ENCODE measurements at places on chromosomes 1 and 21. TPM values are rescaled to one million over a fixed set of nuclear protein-coding genes. Genes with fewer than 3 reads are reported as not detected.
A peak's percentile ranks its signal among the peaks of the same experiment; 100 is the strongest.

DNA sequence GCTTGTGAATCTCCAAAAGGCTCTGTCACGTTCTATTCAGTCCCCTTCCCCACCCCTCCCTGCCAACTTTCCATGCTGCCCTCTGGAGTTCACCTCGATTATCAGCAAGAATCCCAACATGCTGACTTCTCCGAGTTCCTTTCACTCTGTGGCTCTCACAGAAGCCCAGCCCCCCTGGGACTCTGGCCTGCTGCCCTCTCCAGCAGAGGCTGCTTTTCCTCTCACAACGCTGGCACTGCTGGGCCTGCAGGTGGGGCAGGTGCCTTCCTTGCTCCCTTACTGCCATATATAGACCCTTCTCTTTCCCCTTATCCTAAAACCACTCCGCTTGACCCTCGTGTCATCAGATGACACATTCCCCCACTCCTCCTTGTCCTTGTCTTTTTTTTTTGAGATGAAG, 10.2 kb upstream of the RNF186 start:
- no peak for DNase-seq

- DNase-seq, result no peak
These were observed 95.0 kb upstream of the C1orf105 start for GRCh38 chr1:172325531-172325930.

KTI12 gene
- polyA plus RNA-seq, result 4.4 TPM

SLAMF6 gene
- polyA plus RNA-seq, result 0.34 TPM

- DNase-seq, result no peak
These were observed 92.6 kb upstream of the PBX1 start for GRCh38 chr1:164466429-164466828.

TMEM269 gene
- not detected for polyA plus RNA-seq

CR2 gene
- not detected for polyA plus RNA-seq

CGN gene
- 0.18 TPM for polyA plus RNA-seq

SLC1A7 gene
- polyA plus RNA-seq, result 0.57 TPM

KANK4 gene
- 0.25 TPM for polyA plus RNA-seq

DNA sequence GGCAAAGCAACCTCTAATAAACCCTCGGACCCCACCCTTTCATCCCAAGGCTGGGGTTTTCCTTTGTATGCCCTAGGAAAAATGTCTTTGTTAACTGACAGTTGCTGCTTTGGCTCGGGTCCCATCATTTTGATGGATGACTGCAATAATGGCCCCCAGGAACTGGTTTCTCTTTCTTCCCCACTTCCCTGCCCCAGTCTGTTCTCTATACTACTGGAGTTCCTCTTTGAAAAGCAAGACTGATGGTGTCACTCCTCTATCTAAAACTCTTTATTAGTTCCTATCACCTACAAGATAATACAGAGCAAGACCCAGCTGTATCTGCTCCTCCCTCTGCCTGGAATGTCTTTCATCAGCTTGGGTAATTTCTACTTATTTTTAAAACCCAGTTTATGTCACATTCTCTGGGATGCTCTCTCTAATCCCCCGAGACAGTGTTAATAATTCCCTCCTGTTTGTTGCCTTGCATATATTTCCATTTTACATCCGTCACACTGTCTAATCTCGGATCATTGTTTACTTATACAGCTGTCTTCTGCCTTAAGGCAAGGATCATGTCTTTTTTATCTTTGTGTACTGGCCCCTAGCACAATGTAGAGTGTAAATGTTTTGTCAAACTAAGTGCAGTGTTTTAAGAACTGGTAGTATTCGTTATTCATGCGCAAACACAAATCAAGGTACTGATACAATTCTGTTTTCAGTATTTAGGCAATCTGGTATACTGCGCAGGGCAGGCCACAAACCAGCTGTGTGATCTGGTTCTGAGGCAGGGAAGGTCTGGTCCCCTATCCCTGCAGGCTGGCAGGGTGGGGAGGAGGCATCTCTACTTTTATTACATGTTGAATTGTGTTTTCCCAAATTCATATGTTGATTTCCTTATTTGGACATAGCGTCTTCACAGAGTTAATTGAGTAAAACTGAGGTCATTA, 16.1 kb downstream of the SLAMF1 start:
- DNase-seq, result no peak

DNA sequence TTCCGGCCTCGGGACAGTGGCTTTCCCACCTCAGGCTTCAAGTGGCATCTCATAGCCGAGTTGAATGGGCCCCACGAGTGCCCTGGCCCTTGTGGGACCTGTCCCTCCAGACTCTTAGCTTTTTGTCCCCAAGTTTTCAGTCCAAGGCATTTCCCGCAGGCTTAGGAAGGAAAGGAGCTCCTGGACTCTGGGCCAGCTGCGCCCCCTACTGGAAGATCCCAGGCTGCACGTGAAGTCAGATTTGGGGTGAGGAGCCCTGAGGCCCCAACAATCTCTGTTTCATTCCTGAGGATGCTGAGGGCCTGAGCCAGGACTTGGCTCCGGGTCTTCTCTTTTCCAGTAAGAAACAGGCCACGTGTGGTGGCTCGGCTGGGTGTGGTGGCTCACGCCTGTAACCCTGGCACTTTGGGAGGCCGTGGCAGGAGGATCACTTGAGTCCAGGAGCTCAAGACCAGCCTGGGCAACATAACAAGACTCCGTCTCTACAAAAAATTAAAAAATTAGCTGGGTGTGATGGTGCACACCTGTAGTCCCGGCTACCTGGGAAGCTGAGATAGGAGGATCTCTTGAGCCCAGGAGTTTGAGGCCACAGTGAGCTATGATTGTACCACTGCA, 67.4 kb downstream of the ARHGEF10L start:
- peak; percentile 77 for DNase-seq

B3GALT5 gene
- polyA plus RNA-seq, result 0.16 TPM

HOOK1 gene
- 3.9 TPM for polyA plus RNA-seq

- no peak for DNase-seq
These were observed 39.8 kb upstream of the NFIA start for GRCh38 chr1:61042466-61043009.

LENEP gene
- not detected for polyA plus RNA-seq

DNA sequence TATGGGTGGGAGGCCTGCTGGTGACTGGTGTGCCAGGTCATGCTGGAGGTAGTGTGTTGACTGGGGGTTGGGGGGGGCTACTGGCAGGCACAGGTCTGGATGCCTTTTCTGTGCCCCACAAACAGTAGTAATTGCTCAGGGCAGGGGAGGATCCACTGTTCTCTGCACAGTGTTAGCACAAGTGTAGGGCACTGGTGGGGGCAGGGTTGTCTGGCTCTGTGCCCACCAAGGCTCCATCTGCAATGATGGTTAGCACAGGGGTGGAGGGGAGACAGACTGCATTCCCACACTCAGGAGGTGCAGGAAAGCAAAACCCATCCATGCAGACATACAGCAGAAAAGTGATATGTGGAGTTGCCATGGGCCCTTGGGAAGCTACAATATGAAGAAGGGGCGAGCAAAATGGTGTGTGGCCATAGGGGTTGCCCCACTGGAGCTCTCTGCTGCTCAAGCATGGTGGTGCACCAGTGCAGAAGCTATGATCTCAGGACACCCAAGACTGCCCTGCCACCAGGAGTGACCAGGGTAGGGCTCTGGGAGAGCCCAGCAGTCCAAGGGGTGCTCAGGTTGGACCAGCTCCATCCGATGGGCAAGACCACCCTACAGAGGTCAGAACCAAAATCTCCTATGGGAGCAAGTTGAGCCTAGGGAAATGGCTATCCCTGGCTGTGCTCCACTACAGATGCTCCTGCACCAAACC, 122.2 kb upstream of the KCTD3 start:
- DNase-seq, result no peak

OR14K1 gene
- polyA plus RNA-seq, result not detected

- DNase-seq, result no peak
These were observed 13.6 kb downstream of the C1orf52 start for GRCh38 chr1:85245891-85246290.

- DNase-seq, result peak; percentile 76
These were observed 67.1 kb downstream of the FAAP20 start for GRCh38 chr1:2127187-2128145.

GRCh38 chr1:242569867-242570266, 45.4 kb upstream of the PLD5 start:
- no peak for DNase-seq

RNU1-3 gene
- not detected for polyA plus RNA-seq

CDC42SE1 gene
- 27.9 TPM for polyA plus RNA-seq

GRCh38 chr1:115412286-115412685, 74.2 kb upstream of the NGF start:
- DNase-seq, result no peak

GRCh38 chr1:33228935-33229487, 27.3 kb upstream of the ZNF362 start:
- peak; percentile 34 for DNase-seq

GRCh38 chr1:180258290-180258689, 28.2 kb downstream of the LHX4 start:
- no peak for DNase-seq

DNA sequence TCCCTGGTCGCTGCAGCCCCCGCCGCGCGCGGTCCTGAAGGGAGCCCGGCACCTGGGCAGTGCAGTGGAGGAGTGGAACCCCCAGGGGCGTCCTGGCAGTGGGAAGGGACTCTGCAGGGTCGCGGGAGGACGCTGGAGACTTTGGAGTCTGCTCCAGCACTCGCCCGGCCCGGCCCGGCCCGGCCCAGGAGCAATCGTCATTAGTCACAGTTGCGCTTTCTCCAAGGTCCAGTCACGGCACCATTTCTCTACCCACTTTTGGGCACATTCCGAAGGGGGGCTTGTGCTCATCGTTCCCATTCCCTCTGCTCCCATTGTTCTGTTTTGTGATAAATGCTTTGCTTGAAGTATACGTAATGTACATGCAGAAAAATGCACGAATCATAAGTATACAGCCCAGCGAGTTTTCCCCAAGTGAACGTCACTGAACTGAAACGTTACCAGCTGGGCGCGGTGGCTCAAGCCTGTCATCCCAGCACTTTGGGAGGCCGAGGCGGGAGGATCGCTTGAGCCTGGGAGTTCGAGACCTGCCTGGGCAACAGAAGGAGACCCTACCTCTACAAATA, 999 bp downstream of the THAP3 start:
- no peak for DNase-seq

DNA sequence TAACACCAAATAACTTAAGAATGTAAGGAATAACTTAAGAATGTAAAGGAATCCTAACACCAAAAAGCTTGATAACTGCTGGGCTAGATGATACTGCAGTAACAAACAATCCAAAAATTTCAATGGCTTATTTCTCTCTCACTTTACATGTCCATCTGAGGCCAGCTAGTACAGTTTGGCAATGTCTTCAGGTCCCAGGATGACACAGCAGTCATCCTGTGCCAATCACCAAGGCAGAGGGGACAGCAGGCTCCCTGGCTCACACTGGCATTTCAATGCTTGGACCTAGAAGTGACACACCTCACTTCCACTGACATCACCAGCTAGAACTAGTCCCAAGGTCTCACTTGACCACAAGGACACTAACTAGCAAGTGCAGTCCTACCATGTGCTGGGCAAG, 15.3 kb downstream of the DNAJC11 start:
- peak; percentile 57 for DNase-seq

NHLH1 gene
- 0.05 TPM for polyA plus RNA-seq

RASAL2 gene
- polyA plus RNA-seq, result 6.9 TPM

- DNase-seq, result no peak
These were observed 4.3 kb downstream of the MGST3 start for GRCh38 chr1:165635329-165635728.

KRTAP12-1 gene
- not detected for polyA plus RNA-seq

DNA sequence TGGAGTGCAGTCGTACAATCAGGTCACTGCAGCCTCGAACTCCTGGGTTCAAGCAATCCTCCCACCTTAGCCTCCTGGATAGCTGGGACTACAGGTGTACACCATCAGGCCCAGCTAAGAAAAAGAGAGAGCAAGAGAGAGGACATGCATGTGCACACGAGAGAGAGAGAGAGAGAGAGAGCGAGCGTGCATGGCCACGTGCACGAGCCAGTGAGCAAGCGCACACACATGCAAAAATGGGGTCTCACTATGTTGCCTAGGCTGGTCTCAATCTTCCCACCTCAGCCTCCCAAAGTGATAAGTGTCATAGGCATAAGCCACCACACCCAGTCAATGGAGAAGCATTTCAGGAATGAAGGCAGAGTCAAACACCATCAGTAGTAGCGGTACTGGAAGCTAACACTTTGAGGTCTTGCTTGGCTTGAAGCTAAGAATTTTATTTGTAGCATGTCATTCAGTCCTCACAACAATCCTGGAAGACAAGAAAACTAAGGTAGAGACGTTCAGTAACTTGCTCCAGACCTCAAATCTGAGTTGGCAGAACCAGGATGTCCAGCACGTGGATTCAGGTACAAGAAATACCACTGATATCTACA, 14.5 kb downstream of the GNB1 start:
- no peak for DNase-seq

DNA sequence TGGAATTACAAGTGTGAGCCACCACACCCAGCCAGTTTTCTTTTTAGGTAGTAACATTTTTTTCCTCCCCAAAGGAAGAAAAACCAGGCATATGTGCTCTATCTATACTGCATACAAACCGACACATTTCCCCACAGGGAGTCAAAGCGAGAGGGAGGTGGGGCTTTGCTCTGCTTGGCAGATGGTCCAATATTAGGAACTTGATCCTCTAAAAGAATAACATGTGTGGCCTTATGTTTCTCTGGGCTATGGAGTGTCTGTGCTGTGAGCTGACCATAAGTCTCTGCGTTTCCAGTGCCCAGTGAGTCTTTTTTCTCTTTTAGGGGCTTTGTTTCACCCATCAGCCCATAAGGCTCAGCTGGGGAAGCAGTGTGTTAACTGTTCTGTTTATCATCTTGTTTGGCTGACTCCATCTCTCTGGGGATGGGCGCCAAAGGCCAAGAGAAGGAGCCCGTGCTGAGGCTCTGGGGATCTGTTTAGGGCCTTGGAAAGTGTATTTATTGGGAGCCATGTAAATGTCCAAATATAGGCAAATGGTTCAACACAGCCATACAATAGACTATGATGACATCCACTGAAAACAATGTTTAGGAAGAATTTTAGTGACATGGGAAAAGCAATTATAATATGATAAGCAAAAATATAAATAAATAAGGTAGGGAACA, 20.2 kb downstream of the LMOD1 start:
- no peak for DNase-seq

- no peak for DNase-seq
These were observed 10.4 kb upstream of the CELA3B start for GRCh38 chr1:21966247-21967000.

C4BPB gene
- 0.05 TPM for polyA plus RNA-seq

DNA sequence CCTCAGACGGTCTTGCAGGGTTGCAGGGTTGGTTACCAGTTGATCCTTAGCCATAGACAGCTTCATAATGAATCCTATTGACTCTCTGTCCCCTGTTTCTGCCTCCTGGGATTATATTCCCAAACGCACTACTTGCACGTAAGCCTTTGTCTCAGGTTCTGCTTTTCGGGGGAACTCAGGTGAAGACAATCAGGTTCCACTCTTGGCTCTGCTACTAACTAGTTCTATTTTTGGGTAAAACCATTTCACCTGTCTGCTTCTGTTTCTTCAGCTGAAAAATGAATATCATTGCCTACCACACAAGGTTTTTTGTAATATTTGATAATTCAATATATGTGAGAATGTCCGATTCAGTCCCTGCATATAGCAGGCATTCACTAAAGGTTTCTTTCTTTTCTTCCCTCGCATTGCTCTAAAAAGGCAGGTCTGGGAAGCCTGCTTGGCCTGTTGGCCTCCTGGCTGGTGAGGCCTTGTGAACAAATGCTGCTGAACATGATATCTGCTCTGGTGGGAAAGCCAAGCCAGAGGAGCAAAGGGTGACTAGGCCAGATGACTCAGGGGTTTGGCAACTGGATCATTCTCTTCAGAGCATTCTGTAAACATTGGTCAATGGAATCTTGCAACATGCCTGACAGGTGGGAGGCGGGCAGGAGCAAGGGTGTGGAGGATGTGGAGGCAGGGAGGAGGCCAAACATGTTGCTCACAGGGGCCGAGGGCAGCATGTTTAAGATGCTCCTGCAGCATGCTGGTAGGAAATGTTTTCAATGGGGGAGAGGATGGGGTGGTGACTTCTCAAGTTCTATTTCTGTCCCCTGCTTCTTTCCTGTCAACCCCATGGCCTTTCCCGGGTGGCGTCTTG, 23.8 kb downstream of the IER5 start:
- peak; percentile 79 for DNase-seq

All from right cardiac atrium (tissue), 5 donors.